Activated CD8-positive, alpha-beta memory T cell treated with anti-CD3 and anti-CD28 coated beads, Interleukin-2, amount 10 ng/mL, durations not matched to agents 7 days and 5 days (primary cell): ENCODE measurements at places on chromosomes 5 and 9. TPM values are rescaled to one million over a fixed set of nuclear protein-coding genes. Genes with fewer than 3 reads are reported as not detected.

The TMC1 gene
- total RNA-seq = not detected

The LCP2 gene
- 393 TPM for total RNA-seq

The CMYA5 gene
- 0.12 TPM for total RNA-seq

DNA sequence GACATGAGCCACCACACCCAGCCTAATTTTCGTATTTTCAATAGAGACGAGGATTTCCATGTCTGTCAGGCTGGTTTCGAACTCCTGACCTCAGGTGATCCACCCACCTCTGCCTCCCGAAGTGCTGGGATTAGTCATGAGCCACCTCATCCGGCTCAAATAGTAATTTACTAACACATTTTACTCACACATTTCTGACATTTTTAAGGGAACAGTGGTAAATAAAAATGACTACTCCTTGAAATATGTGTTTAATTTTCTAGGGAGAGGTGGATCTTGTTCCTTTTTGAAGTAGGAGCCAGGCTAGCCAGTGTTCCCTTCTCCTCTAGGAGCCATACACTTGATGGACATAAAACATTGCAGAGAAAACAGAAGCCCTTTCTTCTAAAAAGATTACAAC, 55.2 kb upstream of the ERBIN start:
- no peak for DNase-seq

DNA sequence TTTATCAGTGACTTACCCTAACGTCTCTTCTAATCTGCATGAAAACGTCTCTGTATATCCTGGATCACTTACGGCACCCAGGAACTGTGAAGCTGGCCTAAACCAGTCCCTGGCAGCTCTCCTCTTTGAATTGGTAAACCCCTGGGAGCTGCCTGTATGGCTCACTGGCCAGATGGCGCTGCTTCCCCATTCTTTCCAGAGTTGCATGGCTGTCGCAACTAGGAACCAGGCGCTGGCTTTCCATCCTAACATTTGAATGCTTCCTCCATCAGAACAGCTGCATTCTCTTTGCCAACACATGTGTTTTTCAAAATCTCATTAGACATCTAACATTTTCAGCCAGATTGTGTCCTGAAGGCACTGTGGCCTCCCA, 8.0 kb upstream of the PCA3 start:
- DNase-seq = no peak

DNA sequence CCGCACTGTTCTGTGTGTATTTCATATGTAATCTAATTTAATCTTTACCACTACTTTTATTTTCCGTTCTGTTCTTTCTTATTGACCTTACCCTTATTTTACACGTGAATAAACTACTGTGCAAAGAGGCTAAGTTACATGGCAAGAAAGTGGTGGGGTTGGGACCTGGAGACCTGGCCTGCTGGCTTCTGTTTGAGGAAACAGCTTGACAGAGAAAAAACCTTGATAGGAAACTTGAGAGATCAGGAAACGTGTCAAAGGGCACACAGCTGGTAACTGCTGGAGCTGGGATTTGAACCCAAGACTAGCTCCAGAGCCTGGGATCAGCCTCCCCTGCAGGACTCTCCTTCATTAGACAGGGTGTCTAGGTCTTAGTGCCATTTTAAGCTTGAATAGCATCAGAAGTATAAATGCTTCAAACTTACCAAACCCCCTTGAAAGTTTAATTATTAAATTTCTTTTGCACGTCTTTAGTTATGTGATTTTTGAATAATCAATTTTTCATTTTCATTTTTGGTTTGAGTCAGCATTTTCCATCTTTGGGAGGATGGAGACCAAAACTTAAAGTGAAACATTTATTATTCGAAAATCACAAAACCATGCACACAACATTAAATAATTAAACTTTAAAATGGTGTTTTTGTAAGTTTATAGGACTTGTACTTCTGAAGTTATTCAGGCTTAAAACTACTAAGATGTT, 129.5 kb downstream of the RGS3 start:
- no peak for DNase-seq

- DNase-seq = no peak
Observed at GRCh38 chr9:114100536-114100935, 1.4 kb upstream of the KIF12 start.

GRCh38 chr9:20236676-20237075, 385.6 kb downstream of the MLLT3 start:
- DNase-seq = no peak

- DNase-seq = no peak
Observed at GRCh38 chr9:33198165-33198564, 31.0 kb upstream of the B4GALT1 start.

- no peak for DNase-seq
Observed at GRCh38 chr5:37886242-37886905, 46.5 kb upstream of the GDNF start.

DNA sequence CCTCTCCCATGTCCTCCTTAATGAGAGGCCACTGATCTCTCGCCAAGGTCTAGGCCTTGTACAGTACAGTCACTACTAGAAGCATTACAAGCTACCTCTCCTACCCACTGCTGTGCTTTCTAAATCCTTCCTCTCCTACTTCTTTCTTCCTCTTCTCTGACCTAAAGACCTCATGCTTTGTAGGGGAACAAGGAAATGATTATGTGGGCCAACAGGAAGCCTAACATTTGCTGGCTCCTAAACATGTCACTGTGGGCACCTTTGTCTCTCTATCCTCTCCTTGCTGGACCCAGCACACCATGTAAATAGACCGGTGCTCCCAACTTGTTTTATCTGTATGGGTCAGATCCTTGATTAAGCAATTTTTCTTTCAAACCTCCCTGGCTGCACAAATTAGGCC, 16.7 kb downstream of the SLC28A3 start:
- DNase-seq = no peak

- no peak for DNase-seq
Observed at GRCh38 chr5:181120306-181120705, 10.7 kb downstream of the OR2V1 start.

- no peak for DNase-seq
Observed at GRCh38 chr5:127031147-127031862, 947 bp upstream of the MARCHF3 start.

- no peak for DNase-seq
Observed at GRCh38 chr9:98429613-98430012, 174.2 kb upstream of the TBC1D2 start.

DNA sequence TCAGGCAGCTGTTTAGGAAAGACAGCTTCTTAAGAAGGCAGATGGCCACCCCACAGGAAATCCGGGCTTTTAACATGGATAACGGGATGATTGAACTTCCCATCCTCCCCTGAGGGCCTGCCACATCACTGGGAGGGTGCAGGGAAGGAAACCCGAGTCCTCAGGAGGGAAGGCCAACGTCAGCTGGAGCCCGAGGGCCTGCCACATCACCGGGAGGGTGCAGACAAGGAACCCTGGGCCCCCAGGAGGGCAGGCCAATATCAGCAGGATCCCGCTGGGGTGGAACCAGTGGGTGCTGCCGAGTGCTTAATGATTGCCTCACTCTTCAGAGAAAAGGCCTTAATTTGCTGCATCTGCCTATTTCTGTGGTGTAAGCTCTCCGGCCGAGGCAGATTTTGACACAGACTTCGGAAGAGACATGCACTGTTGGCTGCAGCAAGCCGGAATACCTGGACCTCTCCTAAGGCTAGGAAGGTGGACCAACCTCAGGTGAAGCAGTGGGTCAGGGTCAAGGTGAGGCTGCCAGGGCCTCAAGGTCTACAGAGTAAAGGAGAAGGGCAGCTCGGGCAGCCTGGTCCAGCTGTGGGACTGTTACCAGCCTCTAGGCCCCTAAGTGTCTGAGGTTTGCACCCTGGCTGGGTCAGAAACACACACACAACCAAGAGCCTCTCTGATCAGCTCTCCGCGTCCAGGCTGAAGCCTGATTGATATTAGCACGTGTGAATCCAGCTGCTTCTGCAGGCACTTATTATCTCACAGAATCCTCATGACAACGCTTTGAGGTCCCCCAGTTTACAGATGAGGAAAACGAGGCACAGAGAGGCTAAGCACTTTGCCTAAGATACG, 14.8 kb upstream of the COL5A1 start:
- DNase-seq = no peak
